ENCODE measurements at places on chromosomes 12 and 14.

DNA sequence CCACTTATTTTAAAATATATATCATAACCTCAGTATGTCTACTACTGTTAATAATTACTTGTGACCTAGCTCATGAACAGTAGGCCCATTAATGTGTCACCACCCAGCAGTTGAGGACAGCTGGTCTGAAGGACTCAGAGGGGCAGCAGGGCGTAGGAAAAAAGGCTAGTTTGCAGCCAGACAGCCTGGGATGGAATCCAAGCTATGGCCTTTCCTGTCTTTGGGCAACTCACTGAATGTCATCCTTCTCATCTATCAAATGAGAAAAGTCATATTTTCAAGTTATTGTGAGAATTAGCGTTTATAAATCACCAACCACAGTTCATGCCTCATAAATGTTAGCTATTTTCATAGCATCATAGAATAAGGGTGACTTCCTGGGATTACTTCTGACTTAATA is 12.3 kb downstream of the DENND5B start:
- no peak for DNase-seq

DNA sequence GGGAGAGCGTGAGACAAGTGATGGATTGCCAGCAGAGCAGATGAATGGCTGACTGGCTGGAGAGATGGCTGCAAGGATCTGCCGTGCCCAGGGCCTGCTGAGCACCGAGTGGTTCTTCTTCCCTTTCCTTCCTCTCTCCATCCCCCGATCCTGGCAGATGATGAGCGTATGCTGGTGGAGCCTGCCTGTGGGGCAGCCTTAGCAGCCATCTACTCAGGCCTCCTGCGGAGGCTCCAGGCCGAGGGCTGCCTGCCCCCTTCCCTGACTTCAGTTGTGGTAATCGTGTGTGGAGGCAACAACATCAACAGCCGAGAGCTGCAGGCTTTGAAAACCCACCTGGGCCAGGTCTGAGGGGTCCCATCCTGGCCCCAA is 15.5 kb downstream of the SDSL start:
- no peak for DNase-seq

- DNase-seq, result no peak
These were observed 140.3 kb downstream of the SLC6A15 start for GRCh38 chr12:84772281-84772680.

GRCh38 chr12:26712892-26713291 is 120.1 kb downstream of the ITPR2 start:
- DNase-seq, result no peak

- DNase-seq, result no peak
These were observed 182.2 kb upstream of the USP15 start for GRCh38 chr12:62078020-62078419.
